ENCODE measurements at places on chromosomes 7 and 10. TPM values are rescaled to one million over a fixed set of nuclear protein-coding genes. Genes with fewer than 3 reads are reported as not detected.
A peak's percentile ranks its signal among the peaks of the same experiment; 100 is the strongest.

Gene CCL26
- total RNA-seq = 1.7 TPM

Gene SLC26A5
- total RNA-seq = not detected

Gene TAS2R3
- not detected for total RNA-seq

Gene RARRES2
- total RNA-seq = 48.7 TPM

Gene PFKP
- 244 TPM for total RNA-seq

Gene SP8
- total RNA-seq = 0.71 TPM

DNA sequence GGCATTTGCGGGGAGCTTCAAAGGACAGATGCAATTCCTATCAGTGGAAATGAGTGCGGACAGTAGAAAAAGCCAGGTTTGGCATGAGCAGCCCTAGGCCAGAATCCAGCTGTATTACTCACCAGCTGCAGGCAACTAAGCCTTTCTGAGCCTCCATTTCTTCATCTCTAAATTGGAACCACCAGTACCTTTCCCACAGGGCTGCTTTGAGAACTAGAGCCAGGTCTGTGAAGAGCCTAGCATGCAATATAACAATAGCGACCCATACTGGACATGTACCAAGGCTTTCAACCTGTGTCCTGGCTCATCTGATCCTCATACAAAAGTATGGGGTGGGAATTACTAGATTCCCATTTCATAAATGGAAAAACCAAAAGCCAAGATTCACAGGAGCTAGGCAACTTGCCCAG, 101.0 kb downstream of the GSAP start:
- DNase-seq = no peak

DNA sequence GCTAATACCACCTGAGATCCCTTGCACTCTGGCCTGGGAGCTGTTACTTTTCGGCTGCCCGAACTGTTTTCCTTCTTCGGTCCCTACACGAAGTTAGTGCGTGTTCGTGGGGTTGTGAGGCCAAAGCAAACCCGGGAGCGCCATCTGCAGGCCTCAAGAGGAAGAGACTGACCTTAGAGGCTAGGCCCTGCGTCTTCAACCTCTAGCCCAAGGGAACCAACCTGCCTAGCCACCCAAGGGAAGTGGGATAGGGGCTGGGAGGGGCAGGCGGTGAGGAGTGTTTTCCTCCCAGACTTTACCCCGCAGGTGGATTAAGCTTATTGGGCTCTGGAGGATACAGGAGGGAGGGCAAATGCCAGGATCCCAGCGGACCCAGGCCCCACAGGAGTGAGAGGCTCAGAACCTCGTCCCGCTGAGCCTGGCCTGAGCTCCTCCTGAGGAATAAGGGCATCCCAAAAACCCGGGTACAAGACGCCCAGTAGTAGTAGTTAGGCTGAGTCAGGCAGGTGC, 1.7 kb upstream of the PAX2 start:
- peak; percentile 65 for DNase-seq

GRCh38 chr7:27053153-27053552, 42.6 kb downstream of the HOXA1 start:
- no peak for DNase-seq

DNA sequence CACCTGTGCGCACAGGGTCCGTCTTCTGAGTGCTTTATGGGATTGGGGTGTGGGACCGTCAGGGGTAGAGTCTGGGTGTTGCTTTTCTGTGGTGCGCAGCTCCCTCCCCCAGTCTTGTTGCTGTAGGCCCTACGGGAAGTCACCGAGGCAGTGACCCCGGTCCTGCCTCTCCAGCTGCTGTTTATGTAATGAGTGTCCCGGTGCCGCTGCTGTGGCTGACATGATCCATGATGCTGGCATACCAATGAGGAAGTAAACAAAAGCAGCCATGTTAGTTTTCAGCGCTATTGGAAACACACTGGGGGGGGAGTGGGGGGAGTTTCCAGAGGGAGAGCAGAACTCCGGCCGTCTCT, 1.1 kb downstream of the TRIM8 start:
- peak; percentile 65 for DNase-seq

DNA sequence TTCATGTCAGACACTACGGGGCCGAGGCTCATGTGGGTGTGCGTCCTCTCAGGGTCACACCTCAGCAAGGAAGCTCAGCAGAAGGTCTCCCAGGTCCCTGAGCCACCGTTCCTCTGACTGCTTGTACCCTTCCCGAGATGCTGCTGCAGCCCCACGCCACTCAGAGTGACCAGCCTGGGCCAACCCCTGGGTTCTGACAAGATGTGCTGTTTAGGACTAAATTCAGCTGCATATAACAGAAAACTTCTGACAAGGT, 512.5 kb downstream of the DNAJB6 start:
- no peak for DNase-seq

- DNase-seq = no peak
Measured at GRCh38 chr7:137772316-137772715, 74.5 kb downstream of the DGKI start.

DNA sequence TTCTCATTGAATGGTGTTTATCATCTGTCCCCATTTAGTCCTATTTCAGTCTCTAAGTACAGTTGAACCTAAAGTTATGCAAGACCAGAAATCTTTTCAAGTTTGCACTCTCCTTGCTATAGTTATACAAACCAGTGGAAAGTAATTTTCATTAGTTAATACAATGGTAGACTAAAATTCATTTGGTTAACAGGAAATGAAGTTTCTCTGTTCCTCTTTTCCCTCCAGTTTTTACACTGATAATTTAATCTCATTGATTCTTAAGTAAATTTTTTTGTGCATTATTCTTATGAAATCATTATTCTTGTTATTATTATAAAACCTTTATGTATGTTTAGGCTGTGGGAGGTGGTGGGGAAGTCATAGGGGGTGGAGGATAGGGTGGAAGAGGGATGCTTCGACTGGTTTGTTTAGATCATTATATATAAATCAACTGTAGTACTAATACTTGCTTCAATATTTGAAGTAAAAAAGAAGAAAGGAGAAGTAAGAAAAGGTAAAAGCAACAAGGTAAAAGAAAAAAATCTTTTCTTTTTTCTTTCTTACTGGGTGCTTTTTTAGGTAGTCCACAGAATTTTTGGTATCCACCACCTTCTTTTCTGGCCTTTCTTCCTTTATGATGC, 104.1 kb downstream of the GPR85 start:
- DNase-seq = no peak

DNA sequence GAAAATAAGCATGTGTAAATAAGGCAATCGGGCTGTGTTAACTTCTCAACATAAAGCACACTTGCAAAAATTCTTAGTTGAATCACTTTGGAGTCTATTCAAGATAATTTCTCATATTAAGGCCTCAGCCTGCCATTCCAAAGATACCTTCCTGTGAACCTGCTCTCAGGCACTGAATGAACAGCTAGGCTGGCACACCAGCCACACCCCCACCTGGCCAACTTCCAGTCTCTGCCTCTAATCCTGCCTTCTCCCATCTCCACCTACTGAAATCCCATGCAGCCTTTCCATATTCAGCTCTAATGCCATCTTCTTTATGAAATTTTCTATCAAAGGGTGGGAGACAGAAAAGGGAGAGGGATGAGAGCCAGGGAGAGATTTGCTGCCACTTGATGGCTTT, 17.1 kb upstream of the MACROH2A2 start:
- no peak for DNase-seq

DNA sequence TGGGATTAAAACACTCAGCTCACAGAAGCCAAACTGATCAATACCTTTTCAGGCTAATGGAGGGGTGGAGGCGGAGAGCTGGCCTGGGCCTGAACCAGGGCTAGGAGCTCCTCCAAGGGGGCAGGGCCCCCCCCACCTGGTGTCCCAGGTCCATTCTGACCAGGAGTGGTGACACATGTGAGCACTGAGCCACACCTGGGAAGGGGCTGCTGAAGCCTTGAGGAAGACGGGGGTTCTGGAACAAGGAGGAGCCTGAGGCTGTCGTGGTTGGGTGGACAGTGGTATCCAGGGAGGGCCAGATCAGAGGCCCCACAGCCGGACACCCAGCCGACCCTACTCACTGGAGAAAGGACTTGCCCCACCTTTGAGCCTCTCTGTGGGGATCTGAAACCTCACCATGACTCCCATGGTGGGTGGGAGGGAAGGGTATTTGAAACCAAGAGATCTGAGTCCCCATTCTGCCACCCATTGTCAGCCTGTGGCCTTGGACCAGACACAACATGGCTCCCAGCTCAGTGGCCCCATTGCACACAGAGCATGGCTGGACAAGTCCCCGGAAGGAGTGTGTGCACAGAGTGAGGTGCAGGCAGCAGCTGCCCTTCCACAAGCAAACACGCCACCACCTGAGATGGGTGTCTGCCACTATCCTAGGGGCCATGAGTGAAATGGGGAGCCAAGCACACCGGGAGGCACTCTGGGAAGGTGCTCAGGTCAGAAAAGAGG, 12.4 kb downstream of the TMEM273 start:
- no peak for DNase-seq

DNA sequence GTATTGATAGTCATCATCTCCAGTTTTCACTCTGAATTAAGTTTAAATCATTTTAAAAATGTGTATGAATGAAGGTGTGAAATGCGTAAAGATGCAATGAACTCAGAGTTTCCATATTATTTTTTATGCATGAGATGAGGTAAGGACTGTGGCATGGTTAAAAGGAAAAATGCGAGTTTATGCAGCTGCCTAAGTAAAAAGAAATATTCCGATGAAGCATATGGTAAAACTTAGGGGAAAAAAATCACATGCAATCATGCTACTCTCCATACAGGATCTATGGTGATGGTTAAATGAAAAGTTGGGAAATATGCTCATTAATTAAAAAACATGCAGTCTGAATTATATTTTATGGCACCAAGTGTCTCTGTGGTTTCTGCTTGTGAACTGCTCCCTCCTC, 77.5 kb upstream of the SP8 start:
- no peak for DNase-seq
